ENCODE measurements at places on chromosomes 5 and 9.

DNA sequence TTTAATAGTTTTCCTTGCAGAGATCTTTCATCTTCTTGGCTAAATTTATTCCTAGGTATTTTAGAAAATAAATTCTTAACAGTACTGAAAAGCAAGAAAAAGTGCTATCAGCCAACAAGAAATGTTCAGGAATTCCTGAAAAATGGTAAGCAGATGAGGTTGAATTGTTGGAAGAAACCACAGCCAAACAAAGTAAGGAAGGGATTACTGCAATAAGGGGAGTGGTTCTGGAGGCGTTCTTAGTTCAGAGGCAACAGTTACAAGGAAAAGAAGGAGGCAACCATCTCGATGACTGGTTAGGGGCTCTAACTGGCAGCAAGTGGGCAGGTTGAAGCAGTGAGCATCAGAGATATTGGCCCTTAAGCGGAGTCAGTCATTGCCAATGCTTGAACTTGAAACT lies 12.8 kb upstream of the OR13J1 start:
- DNase-seq: no peak

- no peak for DNase-seq
Measured at GRCh38 chr5:177591690-177592009, 353 bp upstream of the TMED9 start.

- no peak for DNase-seq
Measured at GRCh38 chr9:108811944-108812343, 43.8 kb downstream of the ACTL7B start.

GRCh38 chr9:14547245-14548060 lies 145.8 kb downstream of the ZDHHC21 start:
- no peak for DNase-seq

GRCh38 chr5:6572086-6572824 lies 60.6 kb downstream of the NSUN2 start:
- DNase-seq: no peak

GRCh38 chr5:1516615-1517601 lies 6.9 kb downstream of the LPCAT1 start:
- peak; percentile 38 for DNase-seq

DNA sequence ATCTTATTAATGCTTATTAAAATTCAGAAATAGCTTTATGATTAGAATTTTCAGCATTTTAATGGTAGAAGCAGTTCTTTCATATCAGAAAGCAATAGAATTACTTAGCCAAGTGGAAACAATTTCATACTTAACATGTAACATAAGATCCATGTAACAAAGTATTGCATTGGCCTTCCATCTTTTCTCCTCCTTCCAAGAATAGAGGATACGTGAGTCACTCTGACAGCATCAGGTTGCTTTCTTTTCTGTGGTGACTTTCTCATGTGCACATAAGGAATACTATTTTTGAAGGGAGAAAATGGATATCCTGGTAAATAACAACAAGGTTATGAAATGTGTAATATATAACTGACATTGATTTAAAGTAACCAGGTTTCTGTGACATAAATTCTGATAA lies 272.2 kb downstream of the ANXA1 start:
- no peak for DNase-seq

DNA sequence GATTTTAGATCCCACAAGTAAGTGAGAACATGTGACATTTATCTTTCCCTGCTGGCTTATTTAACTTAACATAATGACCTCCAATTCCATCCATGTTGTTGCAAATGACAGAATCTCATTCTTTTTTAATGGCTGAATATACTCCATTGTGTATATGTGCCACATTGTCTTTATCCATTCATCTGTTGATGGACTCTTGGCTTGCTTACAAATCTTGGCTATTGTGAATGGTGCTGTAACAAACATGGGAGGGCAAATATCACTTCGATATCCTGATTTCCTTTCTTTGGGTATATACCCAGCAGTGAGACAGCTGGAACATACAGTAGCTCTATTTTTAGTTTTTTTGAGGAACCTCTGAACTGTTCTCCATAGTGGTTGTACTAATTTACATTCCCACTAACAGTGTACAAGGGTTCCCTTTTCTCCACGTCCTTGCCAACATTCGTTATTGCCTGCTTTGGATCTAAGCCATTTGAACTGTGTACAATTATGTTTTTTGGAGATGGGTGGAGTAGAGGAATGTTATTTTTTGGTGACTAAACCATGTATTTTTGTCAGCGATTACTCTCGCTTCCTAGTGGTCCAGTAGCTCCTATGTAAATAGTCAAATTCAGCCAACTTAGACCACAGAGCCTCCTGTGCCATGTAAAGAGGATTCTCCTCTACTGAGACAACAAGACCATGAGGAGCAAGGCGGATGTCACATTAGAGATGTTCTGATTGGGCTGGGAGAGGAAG lies 60.6 kb downstream of the TNFSF15 start:
- DNase-seq: no peak

- no peak for DNase-seq
Measured at GRCh38 chr9:136060671-136061371, 34.3 kb downstream of the NACC2 start.

GRCh38 chr9:26809795-26810194 lies 82.8 kb downstream of the CAAP1 start:
- DNase-seq: peak; percentile 25

DNA sequence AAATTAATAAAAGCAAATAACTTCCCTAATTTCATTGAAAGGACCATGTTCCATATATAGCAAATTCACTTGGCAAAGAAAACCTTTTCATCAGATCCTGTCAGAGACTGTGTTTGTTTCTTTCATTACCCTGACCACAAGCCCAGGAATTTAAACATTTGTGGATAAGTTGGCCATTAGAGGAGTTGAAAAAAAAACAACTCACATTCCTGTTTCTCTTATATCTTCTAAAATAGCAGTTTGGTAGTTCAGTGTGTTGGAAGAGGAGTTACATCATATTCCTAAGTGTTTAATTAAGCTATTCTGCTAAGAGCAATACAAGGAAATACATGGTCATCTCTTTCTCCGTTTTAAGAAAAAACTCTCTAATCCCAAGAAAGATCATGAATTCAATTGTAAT lies 505.6 kb downstream of the TLE1 start:
- DNase-seq: peak; percentile 31

DNA sequence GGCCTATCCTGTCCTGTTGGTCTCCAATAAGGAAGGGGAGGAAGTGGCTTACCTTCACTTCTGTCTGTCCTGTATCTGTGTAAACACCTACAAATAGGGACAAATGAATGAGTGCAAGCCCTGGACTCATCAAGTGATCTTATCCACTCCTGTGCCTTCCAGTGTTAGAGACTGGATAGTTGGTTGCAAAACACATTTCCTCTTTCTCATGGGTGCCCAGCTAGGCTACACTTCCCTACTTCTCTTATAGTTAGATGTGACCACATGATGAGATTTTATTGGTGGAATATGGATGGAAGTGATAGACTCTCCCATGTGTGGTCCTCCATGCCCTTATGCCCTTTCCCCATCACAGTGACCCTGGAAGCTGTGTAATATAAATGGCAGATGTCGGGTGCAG lies 16.9 kb upstream of the PFDN1 start:
- DNase-seq: no peak

DNA sequence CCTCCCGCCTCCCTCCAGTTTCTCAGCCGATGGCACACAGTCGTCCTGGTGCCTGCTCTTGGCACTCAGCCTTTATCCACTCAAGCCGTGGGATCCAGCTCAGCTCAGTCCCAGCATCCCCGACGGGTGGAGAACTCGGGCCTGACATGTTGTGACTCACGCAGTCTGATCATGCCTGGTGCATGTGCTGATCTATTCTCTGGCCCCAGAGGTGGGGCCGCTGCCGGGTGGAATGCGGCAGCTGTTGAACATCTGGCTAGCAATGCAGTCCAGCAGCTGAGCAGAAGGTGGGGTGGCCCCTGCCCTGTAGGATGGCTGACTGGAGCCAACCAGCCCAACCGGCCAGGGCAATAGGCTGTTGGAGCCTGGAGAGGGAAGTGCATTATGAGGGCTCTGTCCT lies 1.7 kb upstream of the AIF1L start:
- peak; percentile 3 for DNase-seq

GRCh38 chr9:137745541-137745991 lies 126.8 kb downstream of the EHMT1 start:
- no peak for DNase-seq

- DNase-seq: no peak
Measured at GRCh38 chr9:116494815-116495634, 192.1 kb upstream of the TRIM32 start.

GRCh38 chr5:175800656-175801081 lies 70.7 kb upstream of the CPLX2 start:
- DNase-seq: no peak

DNA sequence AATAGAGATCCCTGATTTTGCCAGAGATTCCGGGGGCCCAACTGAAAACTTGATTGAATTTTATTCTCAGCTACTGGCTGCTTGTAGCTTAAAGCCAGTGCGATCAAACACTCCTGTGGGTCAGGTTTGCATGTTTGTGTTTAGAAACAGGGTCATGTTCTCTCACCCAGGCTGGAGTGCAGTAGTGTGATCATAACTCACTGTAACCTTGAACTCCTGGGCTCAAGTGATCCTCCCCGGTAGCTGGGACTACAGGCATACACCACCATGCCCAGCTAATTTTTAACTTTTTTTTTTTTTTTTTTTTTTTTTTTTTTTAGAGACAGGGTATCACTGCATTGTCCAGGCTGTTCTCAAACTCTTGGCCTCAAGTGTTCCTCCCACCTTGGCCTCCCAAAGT lies 66.6 kb downstream of the LRRC70 start:
- DNase-seq: no peak

DNA sequence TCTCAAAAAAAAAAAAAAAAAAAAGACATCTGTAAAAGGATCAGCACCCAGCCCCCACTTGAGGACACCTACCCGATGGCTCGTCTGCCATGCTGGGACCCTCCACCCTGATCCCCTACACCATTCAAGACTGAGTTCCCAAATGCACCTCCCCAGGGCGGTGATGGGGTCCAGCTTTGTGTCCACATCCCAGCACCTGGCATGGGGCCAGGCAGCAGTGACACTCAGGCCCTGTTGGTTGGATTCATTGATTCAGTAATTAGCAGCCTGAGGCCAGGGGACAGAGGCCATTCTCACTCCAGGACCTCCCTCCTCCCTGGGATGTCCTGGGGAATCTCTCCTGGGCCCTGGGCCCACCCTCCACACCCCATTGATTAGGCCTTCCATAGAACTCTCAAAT lies 88.8 kb upstream of the RUFY1 start:
- no peak for DNase-seq

- DNase-seq: no peak
Measured at GRCh38 chr9:80701061-80701460, 988.3 kb downstream of the TLE1 start.

GRCh38 chr5:157575381-157576020 lies at the start of gene ADAM19:
Gene ADAM19 (minus strand): TSS chr5:157575775. CDS start chr5:157575696, 79 bp downstream.
- DNase-seq: no peak

- no peak for DNase-seq
Measured at GRCh38 chr9:92734931-92735635, 29.6 kb downstream of the BICD2 start.

GRCh38 chr9:3262826-3263529 lies 262.8 kb downstream of the RFX3 start:
- no peak for DNase-seq

- no peak for DNase-seq
Measured at GRCh38 chr5:74594137-74595040, 46.1 kb downstream of the ENC1 start.

GRCh38 chr9:134707031-134707680 lies 65.6 kb downstream of the COL5A1 start:
- DNase-seq: peak; percentile 21

- no peak for DNase-seq
Measured at GRCh38 chr5:166602271-166602670, 1689.2 kb upstream of the WWC1 start.

DNA sequence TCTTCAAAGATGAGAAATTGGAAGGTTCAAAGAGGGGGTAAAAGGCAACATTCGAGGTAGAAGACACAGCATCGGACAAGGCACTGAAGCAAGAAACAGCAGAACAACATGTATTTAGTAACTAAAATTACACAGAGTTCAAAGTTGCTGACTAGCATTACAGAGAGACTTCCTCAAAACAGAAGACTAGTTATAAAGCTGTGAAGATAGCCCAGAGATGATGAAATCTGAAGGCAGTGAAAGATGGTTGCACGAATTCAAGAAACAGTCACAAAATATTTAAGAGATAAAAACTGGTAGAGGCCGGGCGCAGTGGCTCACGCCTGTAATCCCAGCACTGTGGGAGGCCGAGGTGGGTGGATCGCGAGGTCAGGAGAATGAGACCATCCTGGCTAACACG lies 16.3 kb downstream of the MAPKAP1 start:
- no peak for DNase-seq

- DNase-seq: no peak
Measured at GRCh38 chr9:82108474-82108873, 119.9 kb downstream of the SPATA31D1 start.

GRCh38 chr5:11518676-11519075 lies 385.6 kb downstream of the CTNND2 start:
- DNase-seq: no peak

GRCh38 chr5:159031915-159032314 lies 67.8 kb downstream of the EBF1 start:
- no peak for DNase-seq

DNA sequence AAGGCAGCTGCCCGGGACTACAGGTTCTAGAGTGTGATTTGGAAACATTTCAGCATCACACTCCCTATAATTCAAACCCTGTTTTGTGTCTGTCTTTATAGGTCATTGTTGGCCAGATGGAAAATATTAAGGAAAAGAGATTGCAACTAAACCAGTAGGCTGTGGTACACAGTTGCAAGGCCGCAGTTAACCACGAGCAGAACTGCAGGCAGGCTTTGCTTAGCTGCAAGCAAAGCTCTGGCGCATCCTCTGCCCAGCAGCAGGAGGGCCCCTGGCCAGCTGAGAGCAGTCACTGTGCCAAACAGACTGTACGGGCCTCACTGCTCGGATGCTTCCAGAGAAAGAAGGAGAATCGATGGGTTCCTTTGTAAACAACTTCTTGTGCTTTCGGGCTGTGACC lies 204.5 kb downstream of the DENND1A start:
- DNase-seq: peak; percentile 24

GRCh38 chr5:135395866-135396265 lies 3.2 kb downstream of the MACROH2A1 start:
- DNase-seq: no peak

DNA sequence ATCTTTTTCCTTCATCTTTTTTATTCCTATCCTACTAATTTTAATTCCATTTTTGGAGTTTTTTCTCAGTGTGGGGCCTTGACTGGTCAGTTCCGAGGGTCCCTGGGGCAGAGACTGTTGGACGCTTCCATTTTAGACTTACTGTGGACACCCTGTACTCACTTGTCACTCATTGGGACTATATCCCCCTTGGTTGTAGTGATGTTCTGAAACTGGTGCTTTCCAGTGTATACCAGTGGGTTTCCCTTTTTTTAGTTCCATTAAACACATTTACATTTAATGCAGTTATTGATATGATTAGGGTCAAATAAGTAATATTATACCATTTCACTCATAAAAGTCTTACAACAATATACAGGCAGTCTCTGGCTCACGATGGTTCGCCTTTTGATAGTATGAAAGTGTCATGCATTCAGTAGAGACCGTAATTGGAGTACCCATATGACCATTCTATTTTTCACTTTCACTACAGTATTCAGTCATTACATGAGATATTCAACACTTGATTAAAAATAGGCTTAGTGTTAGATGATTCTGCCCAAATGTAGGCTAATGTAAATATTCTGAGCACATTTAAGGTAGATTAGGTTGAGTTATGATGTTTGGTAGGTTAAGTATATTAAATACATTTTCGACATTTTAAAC lies 46.0 kb downstream of the CNOT6 start:
- no peak for DNase-seq

GRCh38 chr9:129160712-129161533 lies 17.1 kb downstream of the IER5L start:
- DNase-seq: no peak

GRCh38 chr9:18143073-18143745 lies 330.7 kb upstream of the ADAMTSL1 start:
- no peak for DNase-seq
